Left cardiac atrium (tissue), 4 donors: ENCODE measurements at places on chromosomes 16 and 17. TPM values are rescaled to one million over a fixed set of nuclear protein-coding genes. Genes with fewer than 3 reads are reported as not detected.
A peak's percentile ranks its signal among the peaks of the same experiment; 100 is the strongest.

GRCh38 chr17:15145621-15146020, 119.5 kb downstream of the PMP22 start:
- no peak for DNase-seq

SOX8 gene
- total RNA-seq: 3.0 TPM

DNA sequence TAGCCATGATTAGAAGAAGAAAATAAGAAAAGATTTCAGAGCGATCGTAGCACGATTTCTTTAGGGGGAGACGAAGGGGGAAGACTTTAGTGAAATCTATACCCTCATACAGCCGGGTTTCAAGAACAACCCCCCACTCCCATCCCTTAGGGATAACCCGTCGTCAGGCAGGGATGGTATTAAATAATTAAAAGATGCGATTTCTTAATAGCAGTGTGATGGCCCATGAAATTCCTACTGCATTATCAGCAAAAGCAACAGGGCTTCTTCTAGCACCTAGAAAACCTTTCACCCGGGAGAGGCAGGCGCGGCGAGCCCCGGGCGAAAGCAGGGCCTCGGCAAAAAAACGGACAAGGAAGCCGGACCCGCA, 1.4 kb downstream of the CDH11 start:
- DNase-seq: no peak

- no peak for DNase-seq
Measured at GRCh38 chr17:44277976-44278375, 10.0 kb upstream of the SLC4A1 start.

DNA sequence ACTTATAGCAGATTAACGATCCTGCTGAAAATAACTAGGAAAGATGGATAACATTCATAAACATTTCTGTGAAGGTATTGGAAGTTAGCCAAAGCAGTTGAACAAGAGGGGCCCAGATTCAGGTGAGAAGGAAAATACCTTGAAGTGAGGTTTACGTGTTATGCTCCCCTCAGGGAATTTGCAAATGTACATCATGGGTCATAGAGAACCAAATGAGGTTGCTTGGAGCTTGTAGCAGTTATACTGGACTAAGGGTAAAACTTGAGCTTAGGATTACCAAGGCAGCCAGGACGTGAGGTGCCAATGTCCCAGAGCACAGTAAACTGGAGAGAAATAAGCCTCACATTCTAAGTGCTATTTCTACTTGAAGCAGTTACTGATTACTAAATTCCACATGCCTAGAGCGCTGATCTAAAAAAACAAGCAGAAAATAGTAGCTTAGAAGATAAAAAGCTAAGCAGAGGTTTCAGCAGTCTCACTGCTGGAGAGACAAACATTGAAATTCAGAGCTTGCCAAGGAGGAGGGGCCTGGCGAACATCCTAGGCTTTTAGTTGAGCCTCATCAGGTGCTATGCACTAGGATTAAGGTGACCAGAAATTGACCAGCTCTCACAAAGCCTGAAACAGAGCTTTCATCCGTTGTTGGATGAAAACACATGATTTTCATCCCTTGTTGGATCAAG, 136.7 kb upstream of the FAM20A start:
- no peak for DNase-seq

GRCh38 chr17:80694992-80695912, 150.6 kb downstream of the RPTOR start:
- no peak for DNase-seq

- DNase-seq: no peak
Measured at GRCh38 chr16:72349719-72350118, 177.8 kb upstream of the PMFBP1 start.

GRCh38 chr17:43416998-43417890, 18.5 kb downstream of the ARL4D start:
- DNase-seq: peak; percentile 85

- no peak for DNase-seq
Measured at GRCh38 chr16:28990375-28991040, 5.7 kb downstream of the LAT start.

GRCh38 chr17:74566132-74566753, 1.1 kb downstream of the CD300H start:
- peak; percentile 45 for DNase-seq

BEAN1 gene
- total RNA-seq: 1.6 TPM

KCNJ2 gene
- 4.8 TPM for total RNA-seq

PAFAH1B1 gene
- total RNA-seq: 120 TPM

GRCh38 chr17:17060001-17060922, 18.0 kb downstream of the MPRIP start:
- peak; percentile 15 for DNase-seq

DNA sequence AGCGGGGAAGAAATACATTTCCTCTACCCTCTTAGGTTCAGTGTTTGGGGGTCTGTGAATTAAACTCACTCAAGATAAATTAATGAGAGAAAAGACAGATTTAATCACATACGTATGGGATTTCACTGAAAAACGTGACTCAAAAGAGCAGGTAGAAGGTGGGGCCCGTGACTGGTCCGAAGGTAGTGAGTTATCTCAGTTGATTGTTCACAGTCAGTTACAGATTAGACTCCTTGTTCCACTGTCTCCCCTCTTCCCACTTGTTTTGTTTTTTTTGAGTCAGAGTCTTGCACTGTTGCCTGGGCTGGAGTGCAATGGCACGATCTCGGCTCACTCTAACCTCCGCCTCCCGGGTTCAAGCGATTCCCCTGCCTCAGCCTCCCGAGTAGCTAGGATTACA, 301.2 kb downstream of the SEC14L1 start:
- DNase-seq: no peak

ETV4 gene
- 0.91 TPM for total RNA-seq

DNA sequence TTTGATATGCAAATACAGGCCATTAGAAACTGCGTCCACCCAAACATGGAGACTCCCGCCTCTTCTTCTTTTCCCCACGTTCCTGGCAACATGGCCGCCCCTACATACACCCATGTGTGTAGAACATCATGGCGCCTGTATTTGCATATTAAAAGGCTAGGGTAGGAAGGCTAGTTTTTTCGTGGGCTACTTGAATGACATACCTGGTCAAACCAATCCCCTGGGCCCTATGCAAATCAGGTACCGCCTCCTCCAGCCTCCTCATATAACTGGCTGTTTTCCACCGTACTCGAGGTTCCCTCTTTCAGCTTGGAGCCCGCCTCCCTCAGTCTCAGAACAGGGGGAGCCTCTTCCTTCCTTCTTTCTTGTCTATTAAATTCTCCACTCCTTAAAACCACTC, 840 bp upstream of the CD300LB start:
- DNase-seq: peak; percentile 46

CES1 gene
- 58.2 TPM for total RNA-seq
